ENCODE measurements at places on chromosomes 2 and 18. TPM values are rescaled to one million over a fixed set of nuclear protein-coding genes. Genes with fewer than 3 reads are reported as not detected.

CRYGC gene
- not detected for total RNA-seq

EPB41L3 gene
- total RNA-seq = 91.1 TPM

PTRHD1 gene
- 33.8 TPM for total RNA-seq

PTCD3 gene
- 167 TPM for total RNA-seq

AFF3 gene
- total RNA-seq = 0.34 TPM

RAB6D gene
- under 0.01 TPM for total RNA-seq

LCT gene
- 0.09 TPM for total RNA-seq

TCF7L1 gene
- total RNA-seq = 2.4 TPM

EFHD1 gene
- total RNA-seq = not detected

CAPN13 gene
- not detected for total RNA-seq

DTNA gene
- 19.1 TPM for total RNA-seq

MOGAT1 gene
- total RNA-seq = not detected

SALL3 gene
- total RNA-seq = not detected

LYPD6B gene
- 0.32 TPM for total RNA-seq

MBP gene
- 18.8 TPM for total RNA-seq

ST6GAL2 gene
- total RNA-seq = not detected

VWC2L gene
- under 0.01 TPM for total RNA-seq

RNU2-63P gene
- 251 TPM for total RNA-seq

ACTG2 gene
- 0.95 TPM for total RNA-seq

VAMP8 gene
- total RNA-seq = 4.4 TPM

BCL2L11 gene
- total RNA-seq = 5.9 TPM

ZNF385B gene
- total RNA-seq = not detected

CTDP1 gene
- total RNA-seq = 23.4 TPM

ASB18 gene
- total RNA-seq = not detected

SFXN5 gene
- 9.6 TPM for total RNA-seq

ATL2 gene
- total RNA-seq = 55.0 TPM

AMMECR1L gene
- 10.8 TPM for total RNA-seq

KCNJ3 gene
- total RNA-seq = not detected

SOS1 gene
- 14.7 TPM for total RNA-seq

ZSWIM2 gene
- total RNA-seq = not detected
